Activated naive CD4-positive, alpha-beta T cell treated with anti-CD3 and anti-CD28 coated beads, Interleukin-2, amount 50 U/mL, for 72 hours (primary cell): ENCODE measurements at places on chromosomes 2 and 18. TPM values are rescaled to one million over a fixed set of nuclear protein-coding genes. Genes with fewer than 3 reads are reported as not detected.

GRCh38 chr2:7429733-7430132 is 512.5 kb downstream of the RNF144A start:
- no peak for DNase-seq

- peak; percentile 85 for DNase-seq
Measured at GRCh38 chr18:50266248-50266704, at the start of gene CFAP53. Gene CFAP53 (minus strand): TSS chr18:50266495. CDS start chr18:50266404, 91 bp downstream.

- DNase-seq, result no peak
Measured at GRCh38 chr2:47916412-47916811, 10.1 kb upstream of the FBXO11 start.

- no peak for DNase-seq
Measured at GRCh38 chr2:231707625-231707926, 749 bp upstream of the PTMA start.

RBM43 gene
- total RNA-seq, result 5.0 TPM

DNA sequence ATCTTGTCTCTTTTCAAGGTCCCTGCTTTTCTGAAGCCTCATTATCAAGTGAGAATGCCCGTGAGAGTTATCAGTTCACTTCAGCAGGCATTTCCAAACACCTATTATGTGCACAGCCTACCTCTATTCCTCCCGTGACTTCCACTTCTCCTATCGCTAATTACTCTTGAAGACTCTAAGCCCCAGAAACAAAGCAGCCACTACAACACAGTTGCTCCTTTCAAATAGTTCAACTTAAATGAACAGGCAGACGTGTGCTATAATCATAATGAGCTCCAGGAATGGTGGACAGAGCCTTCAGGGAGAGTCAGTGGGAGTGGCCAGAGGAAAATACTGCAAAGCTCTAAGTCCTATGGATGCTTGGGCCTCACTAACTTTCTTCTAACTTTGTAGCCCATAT is 159.0 kb downstream of the RDH14 start:
- DNase-seq, result no peak

DNA sequence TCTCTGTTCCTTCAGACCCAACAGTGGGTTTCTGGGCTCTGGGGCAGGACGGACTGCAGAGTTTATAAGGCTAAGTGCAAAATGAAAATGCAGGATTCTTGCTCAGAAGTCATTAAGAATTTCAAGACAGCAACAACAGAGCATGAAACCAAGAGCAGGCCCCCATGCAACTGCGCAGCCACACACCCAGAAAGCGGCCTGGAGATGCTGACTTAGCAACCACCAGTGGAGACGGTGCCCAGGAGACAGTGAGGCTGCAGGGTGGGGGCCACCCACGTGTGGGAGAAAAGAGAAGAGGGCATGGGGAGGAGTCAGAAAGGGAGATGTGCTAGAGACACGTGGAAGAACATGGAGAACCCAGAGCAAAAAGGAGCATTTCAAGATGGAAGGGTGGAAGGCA is 66.5 kb downstream of the GALNT14 start:
- DNase-seq, result no peak

NT5DC4 gene
- not detected for total RNA-seq

DNA sequence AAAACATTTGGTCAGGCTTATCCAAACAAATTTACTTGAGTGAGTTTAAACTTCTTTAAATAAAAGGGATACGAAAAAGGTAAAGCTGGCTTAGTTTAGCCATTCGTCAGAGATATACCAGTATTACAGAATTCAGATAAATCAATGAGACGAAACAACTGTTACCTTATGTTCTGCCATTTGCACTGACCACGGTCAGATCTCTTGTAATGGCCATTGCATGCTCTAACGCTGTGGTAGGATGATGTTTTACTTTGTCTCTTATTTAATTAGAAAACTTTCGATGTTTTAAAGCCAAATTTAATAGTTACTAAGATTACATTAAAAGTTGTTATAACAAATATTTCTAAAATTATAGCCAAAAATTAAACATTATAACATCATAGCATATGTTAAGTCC is 1.5 kb downstream of the C18orf54 start:
- no peak for DNase-seq
